Epithelial cell of prostate (primary cell): ENCODE measurements at places on chromosomes 1 and 21.
A peak's percentile ranks its signal among the peaks of the same experiment; 100 is the strongest.

DNA sequence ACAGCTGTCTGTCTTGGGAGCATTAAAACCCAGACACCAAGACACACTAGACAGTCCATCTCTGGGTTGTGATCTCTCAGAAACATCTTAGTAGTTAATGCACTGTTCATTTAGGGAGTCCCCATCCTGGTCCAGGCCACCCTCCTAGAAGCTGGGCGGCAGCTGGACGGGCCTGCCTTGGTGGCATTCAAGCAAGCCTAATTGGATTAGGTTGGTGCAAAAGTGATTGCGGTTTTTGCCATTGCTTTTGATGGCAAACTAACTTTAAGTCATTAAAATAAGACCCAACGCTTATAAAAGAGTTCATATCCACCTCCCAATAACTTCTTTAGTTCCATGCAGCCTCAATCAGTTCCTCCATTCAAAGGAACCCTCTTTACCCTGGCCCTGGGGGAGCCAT is 21.7 kb downstream of the ATP5PO start:
- DNase-seq: no peak

DNA sequence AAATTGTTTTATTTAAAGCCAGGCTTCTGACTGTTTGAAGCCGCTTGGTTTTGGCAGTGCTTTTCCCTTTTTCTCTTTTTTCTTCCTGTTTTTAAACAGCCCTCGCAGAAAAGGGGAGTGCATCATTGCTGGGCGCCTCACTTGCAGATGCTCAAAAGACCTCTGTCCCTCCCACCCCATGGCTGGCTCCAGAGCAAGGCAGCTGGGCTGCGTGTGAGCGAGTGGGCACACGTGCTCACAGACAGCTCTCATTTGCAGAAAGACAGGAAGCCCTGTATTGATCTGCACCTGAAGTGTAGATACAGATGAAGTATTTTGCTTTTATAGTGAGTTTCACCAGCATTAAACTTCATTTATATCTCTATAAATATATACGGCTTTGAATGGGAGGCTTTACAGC is 8.8 kb downstream of the TNR start:
- DNase-seq: no peak

DNA sequence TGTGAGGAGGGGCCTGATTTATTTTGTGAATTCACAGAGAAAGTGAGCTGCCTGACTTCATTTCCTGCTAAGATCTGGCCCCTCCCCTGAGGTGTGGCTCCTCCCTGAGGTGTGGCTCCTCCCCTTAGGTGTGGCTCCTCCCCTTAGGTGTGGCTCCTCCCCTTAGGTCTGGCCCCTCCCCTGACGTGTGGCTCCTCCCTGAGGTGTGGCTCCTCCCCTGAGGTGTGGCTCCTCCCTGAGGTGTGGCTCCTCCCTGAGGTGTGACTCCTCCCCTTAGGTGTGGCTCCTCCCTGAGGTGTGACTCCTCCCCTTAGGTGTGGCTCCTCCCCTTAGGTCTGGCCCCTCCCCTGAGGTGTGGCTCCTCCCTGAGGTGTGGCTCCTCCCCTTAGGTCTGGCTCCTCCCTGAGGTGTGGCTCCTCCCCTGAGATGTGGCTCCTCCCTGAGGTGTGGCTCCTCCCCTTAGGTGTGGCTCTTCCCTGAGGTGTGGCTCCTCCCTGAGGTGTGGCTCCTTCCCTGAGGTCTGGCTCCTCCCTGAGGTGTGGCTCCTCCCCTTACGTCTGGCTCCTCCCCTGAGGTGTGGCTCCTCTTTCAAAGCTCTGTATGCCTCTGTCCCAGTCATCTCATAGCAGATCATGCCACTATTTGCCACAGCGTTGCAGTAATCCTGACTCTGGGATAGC is 26.9 kb upstream of the LRRC3 start:
- peak; percentile 24 for DNase-seq

DNA sequence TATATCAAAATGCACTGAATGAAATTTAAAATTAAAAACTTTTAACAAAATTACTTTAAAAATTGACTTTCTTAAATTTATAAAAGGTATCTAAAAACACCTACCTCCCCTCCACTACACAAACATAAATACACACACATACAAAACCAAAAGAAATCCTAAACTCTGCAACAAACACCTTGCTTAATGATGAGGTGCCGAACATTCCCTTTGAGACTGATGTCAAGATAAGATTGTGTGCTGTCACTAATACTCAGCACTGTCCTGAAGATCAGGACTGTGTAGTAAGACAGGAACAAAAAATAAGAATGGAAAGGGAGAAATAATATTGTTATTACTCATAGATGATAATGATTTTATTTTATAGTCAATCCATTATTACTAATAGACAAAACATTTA is 45.1 kb downstream of the CD53 start:
- no peak for DNase-seq

GRCh38 chr1:198117267-198117666 is 39.5 kb upstream of the NEK7 start:
- DNase-seq: no peak

DNA sequence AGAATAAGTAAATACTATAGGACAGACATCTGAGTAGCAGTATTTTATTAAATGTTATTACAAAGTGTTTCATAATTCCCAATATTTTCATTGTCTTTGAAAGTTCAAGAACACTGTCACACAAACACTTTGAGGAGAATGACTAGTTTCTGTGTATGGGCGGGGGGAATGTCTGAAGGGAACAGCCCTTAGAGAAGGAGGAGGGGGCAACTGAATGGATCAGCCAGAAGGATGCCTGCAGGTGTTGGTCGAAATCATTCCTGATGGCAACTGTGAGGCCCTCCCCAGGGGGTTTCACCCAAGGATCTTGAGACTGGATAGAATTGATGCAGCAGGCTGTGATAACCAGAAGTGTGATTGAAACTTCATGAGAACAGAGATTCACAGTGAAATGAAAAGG is 223.2 kb upstream of the C1orf87 start:
- no peak for DNase-seq

DNA sequence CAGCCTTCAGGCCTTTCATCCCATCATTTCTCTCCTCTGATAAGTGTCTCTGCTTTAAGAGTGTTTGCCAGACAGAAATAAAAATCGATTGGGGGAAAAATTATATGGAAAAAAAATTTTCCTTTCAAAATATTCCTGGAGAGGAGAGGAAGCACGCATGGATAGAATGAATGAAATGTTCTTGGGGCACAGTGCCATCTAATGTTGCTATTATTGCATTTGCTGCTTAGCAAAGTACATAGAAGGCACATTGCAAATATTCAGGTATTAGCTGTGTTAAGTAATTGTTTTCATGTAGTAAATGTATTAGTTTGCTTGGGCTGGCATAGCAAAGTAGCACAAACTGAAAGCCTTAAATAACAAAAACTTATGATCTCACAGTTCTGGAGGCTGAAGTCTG is 18.1 kb downstream of the B3GALT5 start:
- no peak for DNase-seq

GRCh38 chr1:98675282-98675681 is 13.8 kb downstream of the SNX7 start:
- DNase-seq: no peak

DNA sequence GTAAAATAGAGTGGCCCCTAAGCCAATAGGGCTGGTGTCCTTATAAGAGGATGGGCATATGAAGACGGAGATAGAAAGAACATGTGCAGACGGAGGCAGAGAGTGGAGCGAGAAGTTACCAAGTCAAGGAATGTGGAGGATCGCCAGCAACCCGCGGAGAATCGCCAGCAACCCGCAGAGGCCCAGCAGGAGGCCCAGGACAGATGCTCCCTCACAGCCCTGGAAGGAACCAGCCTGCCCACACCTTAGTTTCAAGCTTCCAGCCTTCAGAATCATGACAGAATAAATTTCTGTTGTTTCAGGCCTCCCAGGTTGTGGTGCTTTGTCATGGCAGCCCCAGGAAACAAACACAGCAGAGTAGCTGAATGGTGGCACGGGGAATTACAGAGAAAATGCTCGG is 9.6 kb downstream of the CLDN14 start:
- DNase-seq: no peak

DNA sequence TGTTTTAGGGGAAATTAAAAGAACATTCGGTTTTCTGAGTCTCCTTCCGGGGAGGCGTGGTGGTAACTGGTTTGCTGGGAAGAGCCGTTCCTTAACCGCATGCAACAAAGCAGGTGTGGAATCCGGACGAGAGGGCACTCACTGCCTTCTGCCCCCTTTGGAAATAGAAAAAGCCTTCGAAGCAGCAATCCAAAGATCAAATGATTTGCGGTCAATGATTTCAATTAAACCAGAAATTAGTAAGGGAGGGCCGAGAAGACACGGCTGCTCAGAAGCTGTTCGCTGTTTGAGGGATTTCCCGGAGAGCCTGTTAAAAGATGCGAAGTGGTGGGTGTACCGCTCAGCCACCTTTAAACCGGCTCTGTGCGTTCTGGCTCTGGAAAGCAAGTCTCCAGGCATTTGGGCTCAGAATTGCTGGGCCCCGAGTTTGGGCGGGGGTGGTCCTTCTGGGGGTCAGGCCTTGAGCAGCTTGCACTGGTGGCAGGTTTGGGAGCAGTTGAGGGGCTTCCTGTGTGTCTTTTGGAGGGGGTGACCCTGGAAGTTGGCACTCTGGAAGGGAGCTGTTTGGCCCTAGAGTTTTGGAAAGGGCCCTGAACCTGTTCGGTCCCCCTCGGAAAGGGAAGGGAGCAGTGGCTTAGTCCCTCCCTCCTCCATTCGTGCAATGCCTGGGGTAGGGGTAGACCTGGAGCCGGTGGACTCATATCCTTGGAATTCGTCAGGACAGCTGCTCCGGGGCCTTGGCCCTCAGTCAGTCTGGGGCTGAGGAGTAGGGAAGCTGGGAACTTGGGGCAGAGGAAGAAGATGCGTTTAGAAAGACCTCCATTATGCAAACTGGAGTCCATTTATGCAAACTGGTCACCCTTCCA is 3.1 kb downstream of the SIM2 start:
- no peak for DNase-seq

GRCh38 chr1:204514828-204515227 is 1.4 kb upstream of the MDM4 start:
- DNase-seq: no peak

DNA sequence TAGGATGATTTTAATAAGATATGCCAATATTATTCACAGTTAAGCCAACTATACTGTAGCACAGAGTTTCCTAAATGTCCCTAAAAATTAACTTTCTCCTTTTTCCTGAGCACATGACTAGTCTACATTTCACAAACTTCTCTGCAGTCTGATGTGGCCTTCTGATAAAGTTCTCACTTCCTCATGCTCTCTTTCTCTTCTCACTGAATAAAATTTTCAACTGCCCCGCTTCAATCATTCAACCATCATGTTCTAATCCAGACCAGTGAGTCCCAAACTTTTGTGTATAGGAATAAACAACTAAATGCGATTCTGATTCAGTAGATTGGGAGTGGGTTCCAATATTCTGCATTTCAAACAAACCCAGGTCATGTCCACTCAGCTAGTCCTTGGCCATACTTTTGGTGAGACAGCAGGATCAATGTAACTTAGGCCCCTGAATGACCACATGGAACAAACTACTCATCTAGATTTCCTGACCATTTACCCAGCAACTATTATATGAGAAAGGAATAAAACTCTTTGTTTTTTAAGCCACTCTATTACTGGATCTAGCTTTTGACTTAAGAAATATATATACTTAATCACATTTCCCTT is 20.1 kb downstream of the TUT4 start:
- no peak for DNase-seq

GRCh38 chr1:234765181-234765580 is 155.2 kb upstream of the IRF2BP2 start:
- DNase-seq: no peak

GRCh38 chr1:169360415-169360814 is 7.2 kb downstream of the NME7 start:
- no peak for DNase-seq

DNA sequence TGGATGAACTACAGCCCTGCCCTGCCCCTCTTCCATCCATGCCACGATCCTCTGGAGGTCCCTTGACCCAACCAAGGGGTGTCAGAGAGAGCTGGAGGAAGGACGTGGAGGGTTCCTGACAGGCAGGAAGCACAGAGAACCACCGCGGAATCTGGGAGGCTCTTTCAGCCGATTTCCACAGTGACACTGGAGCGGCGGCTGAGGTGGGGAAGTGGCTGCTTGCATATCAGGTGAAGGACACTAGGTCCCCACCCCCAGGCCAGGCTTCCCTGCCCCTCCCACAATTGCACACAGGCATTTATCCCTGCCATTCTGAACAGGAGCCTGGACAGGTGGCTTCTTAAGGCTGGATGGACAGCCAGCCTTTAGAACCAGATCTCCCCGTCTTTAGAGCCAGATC is 17.5 kb downstream of the LRRC71 start:
- DNase-seq: no peak

DNA sequence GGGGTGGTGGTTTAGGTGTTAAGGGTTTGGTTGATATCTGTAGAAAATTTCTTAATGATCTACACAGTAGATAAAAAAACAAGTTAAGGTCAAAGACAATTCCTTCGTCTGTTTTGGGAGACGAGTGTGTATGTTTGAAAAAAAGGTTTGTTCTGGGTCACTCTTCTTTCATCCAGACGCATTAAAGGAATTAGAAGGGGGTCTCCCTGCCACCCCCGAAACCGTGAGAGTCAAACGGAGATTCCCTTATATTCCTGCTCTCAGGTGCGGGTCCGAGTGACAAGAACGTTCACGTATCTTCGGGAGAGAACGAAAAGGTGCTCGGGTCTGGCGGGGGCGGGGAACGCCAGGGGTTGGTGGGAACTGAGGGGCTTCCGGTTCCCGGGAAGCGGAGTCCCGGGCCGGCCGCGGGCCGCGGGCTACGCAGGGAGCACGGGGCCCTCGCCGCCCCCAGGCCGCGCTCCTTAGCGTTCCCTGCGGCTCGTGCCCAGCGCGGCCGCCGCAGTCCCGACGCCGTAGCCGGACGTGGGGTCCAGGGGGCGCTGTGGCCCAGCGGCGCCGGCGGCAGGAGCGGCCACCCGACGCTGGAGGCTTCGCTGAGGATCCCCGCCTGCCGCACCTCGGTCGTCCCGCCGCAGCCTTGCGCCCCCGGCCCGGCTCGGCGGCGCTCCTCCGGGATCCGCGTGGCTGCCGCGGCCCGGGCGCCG is at the start of gene ZFYVE9:
ZFYVE9 (plus strand) TSS at position 577 of the 707 bp plus-strand sequence. CDS start 91,118 bp downstream, outside the sequence.
- DNase-seq: no peak

DNA sequence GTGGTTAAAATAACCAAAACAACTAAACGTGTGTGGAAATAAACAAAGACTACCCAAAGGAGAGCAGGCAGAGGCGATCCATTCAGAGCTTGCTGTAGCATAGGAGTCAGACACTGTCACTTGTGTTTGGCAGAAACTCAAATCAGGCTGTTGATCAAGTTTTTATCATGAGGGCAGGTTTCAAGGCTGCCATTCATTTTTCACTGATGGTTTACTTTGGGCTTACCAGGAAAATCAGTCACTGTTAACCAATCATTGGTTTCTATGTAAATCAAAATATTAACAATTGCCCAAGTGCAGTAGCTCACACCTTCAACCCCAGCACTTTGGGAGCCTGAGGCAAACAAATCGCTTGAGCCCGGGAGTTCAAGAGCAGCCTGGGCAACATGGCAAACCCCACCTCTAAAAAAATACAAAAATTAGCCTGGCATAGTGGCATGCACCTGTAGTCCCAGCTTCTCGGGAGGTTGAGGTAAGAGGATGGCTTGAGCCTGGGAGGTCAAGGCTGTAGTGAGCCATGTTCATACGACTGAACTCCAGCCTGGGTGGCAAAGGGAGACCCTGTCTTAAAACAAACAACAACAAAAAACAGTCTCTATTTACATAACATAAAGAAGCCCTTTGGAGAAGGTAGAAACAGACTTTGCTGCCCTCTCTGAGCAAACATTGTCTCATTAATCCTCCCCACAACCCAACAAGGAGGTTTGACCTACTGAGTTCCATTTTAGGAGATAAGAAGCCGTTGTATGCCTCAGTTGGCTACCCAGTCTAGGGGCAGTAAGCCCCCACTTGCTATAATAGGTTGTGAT is 21.1 kb upstream of the ETS2 start:
- DNase-seq: no peak
